ENCODE measurements at places on chromosomes 1 and 21.

DNA sequence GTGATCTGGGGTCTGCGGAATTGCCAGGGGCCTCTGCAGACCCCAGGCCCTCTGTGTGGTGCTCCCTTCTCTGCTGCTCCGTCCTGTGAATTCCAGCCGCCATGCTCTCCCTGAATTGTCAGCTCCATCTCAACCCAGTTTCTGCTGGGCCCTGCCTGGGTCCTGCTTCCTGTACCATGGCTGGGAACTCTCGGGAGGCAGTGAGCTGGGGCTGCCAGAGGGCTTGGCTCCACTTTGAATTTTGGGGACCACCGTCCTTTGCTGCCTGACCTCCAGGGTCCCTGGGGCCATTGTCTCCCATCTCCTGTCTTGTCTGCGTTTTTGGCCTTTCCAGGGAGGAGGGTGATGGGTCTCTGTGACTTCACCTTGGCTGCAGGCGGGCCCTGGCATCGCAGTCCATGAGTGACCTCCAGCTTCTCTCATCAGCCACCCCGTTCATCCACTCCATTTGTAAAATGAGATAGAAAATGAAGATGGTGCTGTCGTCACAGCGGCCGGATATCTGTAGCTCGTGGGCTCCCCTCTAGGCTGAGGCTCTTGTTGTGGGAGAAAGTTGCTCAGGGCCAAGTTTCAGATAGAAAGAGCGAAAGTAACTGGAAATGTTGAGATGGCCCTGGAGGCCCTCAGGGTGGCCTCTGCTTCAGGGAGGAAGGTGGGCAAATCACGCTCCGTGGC lies 38.3 kb downstream of the SKI start:
- no peak for DNase-seq

DNA sequence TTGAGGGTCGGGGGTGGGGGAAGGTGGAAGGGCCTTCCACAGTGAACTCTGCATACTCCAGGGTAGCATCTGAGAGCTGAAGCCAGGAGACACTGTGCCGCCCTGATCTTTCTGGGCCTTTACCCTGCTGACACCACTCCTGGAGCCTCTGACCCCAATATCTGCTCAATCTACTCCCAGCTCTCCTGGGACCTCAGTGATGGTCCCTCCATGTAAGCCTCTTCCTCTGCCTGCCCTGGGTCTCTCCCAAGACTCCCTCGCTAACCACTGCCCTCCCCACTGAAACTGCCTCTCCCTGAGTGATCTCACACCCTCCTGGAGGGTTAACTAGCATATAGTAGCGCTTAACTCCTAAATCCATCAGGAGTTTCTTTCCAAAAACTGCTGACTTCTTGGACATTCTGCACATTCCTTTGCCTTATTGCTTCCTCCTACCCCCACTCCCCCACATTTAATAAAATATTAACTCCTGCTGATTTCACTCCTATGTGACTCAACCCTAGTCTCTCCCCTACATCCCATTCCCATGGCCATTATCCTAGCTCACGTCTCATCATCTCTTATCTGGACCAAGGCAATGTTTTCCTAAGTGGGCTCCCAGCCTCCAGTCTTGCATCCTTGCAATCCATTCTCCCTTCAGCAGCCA lies 145.6 kb downstream of the HMGB4 start:
- no peak for DNase-seq

- no peak for DNase-seq
Measured at GRCh38 chr1:96510911-96511310, 210.7 kb upstream of the PTBP2 start.

- no peak for DNase-seq
Measured at GRCh38 chr1:31435471-31436409, 22.7 kb downstream of the SERINC2 start.

GRCh38 chr1:3683197-3683596 lies 30.9 kb downstream of the TP73 start:
- no peak for DNase-seq

DNA sequence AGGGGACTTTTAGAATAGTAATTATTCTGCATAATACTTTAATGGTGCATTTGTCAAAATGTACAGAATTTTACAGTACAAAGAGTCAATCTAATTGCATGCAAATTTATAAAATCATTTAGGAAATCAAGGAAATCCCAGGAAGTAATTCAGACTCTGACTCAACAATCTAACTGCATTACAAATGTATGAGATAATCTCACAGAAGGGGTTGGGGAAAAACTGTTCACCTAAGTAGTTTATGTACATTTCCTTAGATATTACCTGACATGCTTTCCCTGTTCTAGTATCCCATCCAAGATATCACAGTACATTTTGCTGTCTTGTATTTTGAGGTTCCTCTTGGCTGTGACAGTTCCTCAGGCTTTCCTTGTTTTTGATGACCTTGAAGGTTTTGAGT lies 4.7 kb downstream of the CRB1 start:
- DNase-seq: no peak

DNA sequence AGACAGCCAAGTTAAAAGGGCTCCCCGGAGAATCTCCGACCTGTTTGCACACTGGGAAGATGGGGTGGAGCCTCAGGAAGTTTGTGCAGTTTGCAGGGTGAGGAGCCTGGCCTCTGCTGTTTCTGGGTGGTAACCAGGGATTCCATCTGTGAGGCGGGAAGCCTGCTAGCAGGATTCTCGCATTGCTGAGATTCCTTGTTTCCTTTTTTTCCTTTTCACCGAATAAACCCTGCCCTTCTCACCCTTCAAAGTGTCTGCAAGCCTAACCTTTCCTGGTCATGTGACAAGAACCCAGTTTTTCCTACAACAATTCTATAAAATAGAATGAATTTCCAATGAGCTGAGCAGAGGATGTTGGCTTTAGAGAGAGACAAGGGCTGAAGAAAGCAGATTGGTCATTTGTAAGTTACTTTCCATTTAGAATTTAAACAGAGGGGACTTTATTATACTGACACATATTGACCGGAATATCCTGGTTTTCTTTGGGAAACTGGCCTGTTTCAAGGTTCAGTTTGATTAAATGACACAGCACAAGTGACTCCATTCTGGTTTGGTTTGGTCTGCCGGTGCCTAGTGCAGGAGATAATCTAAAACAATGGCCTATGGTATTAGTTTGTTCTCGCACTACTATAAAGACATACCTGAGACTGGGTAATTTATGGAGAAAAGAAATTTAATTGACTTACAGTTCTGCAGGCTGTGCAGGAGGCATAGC lies 48.7 kb upstream of the DNAH14 start:
- no peak for DNase-seq

DNA sequence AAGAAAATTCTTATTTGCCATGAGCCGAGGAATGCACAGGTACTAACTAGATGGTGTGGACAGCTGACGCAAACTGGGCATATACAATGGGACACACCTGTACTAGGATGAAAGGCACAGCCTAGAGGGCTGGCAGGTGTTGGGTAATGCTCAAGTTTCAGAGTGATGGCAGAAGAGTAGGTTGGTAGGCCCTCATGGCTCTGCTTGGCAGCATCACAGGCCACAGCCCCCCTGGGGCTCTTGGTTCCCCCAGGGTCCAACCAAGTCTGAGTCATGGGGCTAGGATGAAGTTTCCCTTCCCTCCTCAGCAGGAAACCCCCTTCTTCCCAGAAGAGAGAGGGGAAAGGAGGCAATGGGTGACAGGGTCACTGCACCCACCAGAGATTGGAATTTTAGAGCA lies 35.2 kb downstream of the SPEN start:
- no peak for DNase-seq

DNA sequence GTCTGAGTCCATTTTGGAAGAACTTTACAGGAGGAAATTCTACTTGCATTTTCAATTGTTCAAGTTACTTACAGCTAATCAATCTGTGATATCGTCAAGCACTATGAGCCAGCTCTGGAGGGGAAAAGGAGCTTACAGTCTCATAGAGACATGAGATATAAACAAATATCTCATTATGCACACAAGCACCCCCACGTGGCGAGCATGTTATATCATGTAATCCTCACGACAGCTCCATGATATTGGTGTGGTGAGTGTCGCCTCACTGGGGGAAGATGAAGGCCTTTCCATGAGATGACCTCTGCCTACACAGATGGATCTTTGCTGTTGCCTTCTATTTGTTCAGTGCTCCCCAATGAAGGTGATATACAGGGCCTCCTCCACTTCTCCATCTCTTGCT lies 34.6 kb downstream of the TNR start:
- no peak for DNase-seq

DNA sequence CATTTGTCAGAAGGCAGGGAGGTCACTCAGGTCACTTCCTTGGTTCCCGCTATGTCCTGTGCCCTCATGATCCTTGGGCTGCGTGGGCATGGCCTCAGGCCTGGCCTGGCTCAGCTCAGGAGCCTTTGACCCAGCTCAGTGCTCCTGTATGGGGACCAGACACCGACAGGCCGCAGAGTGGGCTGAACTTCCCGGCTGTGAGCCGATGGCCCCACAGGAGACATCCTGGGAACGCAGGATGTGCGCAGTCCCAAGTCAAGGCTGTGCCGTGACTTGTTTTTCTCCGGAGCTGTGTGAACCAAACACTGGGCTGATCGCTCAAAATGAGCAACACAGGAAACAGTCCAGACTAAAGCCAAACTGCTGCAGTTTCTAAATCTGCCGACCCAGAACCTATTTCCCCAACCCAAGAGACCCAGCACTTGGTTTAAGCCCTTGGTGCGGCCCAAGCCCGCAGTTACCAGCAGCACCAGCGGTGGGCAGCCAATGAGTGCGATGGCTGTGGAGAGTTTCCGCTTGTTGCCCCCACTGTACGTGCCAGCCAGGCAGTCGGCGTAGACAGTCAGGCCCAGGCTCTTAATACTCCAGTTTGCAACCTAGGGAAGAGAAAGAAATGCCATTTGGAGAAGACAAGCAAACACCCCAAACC lies 92.3 kb upstream of the GCLM start:
- DNase-seq: no peak

GRCh38 chr1:214458541-214458940 lies 92.9 kb downstream of the PTPN14 start:
- no peak for DNase-seq

GRCh38 chr1:183838221-183838620 lies 33.3 kb downstream of the RGL1 start:
- no peak for DNase-seq

Data from stimulated activated CD4-positive, alpha-beta T cell treated with anti-CD3 and anti-CD28 coated beads, Interleukin-1b, Interleukin-23, amount 100 ng/mL, for 4 hours (primary cell).